Nasal cavity respiratory epithelium epithelial cell of viscerocranial mucosa (primary cell): ENCODE measurements at places on chromosomes 16 and 17. TPM values are rescaled to one million over a fixed set of nuclear protein-coding genes. Genes with fewer than 3 reads are reported as not detected.

QRICH2 gene
- 1.7 and 5.1 TPM in 2 replicates for total RNA-seq

TMEM106A gene
- 0.34 and 0.50 TPM in 2 replicates for total RNA-seq

NPIPB12 gene
- 8.2 and 40.9 TPM in 2 replicates for total RNA-seq

PRSS33 gene
- not detected in 2 replicates for total RNA-seq

CD300LB gene
- not detected in 2 replicates for total RNA-seq

GALR2 gene
- total RNA-seq: 0.14 TPM in 1 of 2 replicates, not detected in the other
